ENCODE measurements at places on chromosomes 2 and 18. TPM values are rescaled to one million over a fixed set of nuclear protein-coding genes. Genes with fewer than 3 reads are reported as not detected.

Gene GALNT13
- not detected for polyA plus RNA-seq

Gene CYP27A1
- polyA plus RNA-seq, result 43.3 TPM

Gene LIPG
- polyA plus RNA-seq, result 4.8 TPM

Gene KCNG2
- not detected for polyA plus RNA-seq

Gene CCDC141
- not detected for polyA plus RNA-seq

Gene NPPC
- not detected for polyA plus RNA-seq

Gene SGPP2
- 8.2 TPM for polyA plus RNA-seq

Gene MATN3
- 2.3 TPM for polyA plus RNA-seq

Gene TUBA4A
- polyA plus RNA-seq, result 156 TPM

Gene SLC5A7
- polyA plus RNA-seq, result 0.75 TPM

Gene ITM2C
- polyA plus RNA-seq, result 308 TPM

Gene LYG2
- polyA plus RNA-seq, result not detected

Gene KLHL41
- 0.71 TPM for polyA plus RNA-seq

Gene ALK
- polyA plus RNA-seq, result not detected

Gene RAPGEF4
- polyA plus RNA-seq, result 3.8 TPM

Gene MALL
- polyA plus RNA-seq, result 9.7 TPM

Gene TUBB8B
- 0.45 TPM for polyA plus RNA-seq

Gene OR6B2
- polyA plus RNA-seq, result not detected

All from kidney (tissue), 22 donors.